Activated naive CD4-positive, alpha-beta T cell treated with anti-CD3 and anti-CD28 coated beads, Interleukin-2, amount 50 U/mL, for 16 hours (primary cell): ENCODE measurements at places on chromosomes 11 and 22.

- DNase-seq: no peak
Observed at GRCh38 chr11:80613655-80614054, 1172.8 kb upstream of the TENM4 start.

DNA sequence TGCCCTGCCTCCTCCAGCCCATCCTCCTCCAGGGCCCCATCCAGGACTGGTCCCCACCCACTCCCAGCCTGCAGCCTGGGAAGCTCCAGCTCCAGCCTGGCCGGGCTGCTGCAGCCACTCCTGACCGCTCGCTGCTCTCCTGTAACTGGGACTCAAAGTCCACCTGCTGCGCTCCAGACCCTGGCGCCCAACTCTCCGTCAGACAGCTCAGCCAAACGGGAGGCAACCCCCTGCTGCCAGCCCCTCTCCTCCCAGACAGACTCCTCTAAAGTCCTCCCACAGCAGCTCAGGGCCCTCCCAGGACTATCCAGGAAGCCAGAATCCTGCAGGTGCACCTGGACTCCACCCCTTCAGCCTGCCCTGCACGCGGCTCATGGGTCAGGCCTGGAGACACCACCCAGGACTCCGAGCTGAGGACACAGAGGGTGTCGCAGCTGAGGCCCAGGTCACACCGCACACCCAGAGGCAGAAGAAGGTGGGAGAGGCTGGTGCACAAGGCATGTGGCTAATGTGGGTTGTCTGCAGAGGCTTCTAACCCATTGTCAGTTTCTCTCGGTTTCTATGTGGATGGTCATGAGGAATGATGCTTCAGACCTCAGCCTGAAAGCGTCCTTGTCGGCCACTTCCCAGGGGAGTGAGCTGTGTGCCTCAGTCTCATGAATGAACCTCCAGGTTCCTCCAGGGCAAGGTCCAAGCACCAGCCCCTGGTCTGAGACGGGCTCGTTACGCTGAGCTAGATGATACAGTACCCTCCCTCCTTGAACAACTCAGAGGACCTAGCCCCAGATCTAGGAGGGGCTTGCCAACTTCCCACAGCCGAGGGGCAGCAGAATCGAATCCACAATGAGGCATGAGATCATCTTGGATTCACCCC lies 1514.8 kb downstream of the TBC1D22A start:
- DNase-seq: no peak

DNA sequence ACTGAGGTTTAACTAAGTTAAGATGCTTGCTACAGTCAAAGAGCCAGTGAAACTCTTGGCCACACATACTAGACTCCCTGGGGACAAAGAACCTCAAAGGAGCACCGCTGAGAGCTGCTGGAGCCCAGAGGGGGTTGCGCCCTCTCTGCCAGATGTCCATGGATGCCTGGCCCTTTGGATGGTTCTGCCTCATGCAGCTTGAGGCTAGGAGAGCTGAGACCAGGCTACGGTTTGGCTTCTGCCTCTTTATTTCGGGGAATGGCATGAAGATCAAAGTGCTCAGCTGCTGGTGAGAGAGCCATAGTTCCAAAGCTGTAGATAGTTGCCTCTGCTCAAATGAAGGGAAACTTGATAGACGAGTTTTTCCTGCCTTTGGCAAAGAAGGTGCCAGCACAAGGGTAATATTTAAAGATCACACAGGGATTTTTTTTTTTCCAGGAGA lies 43.0 kb downstream of the RASSF10 start:
- DNase-seq: no peak

DNA sequence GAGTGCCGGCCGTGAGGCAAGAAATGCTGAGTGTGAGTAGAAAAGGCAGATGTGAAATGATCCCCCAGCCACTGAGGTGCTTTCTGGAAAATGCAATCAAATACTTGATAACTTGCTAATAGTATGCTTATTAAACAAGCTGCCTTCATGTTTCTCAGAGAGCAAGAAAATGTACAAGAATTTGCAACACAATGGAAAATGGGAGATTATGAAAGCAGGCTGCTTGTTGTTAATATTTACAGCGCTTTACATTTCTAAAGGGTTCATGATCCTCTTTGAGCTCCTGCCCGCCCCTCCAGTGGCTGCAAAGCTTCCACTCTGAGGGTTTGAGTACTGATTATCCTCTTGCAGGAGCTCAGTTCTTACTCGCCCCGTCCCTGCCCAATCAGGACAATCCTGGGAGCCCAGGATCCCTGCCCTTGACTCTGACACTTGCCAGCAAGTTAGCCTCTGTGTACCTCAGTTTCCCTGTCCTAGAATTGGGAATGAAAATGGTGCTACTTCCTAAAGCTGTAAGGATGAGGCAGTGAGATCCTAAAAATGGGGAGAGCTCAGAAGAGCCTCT lies 645.1 kb downstream of the TBC1D22A start:
- DNase-seq: no peak

DNA sequence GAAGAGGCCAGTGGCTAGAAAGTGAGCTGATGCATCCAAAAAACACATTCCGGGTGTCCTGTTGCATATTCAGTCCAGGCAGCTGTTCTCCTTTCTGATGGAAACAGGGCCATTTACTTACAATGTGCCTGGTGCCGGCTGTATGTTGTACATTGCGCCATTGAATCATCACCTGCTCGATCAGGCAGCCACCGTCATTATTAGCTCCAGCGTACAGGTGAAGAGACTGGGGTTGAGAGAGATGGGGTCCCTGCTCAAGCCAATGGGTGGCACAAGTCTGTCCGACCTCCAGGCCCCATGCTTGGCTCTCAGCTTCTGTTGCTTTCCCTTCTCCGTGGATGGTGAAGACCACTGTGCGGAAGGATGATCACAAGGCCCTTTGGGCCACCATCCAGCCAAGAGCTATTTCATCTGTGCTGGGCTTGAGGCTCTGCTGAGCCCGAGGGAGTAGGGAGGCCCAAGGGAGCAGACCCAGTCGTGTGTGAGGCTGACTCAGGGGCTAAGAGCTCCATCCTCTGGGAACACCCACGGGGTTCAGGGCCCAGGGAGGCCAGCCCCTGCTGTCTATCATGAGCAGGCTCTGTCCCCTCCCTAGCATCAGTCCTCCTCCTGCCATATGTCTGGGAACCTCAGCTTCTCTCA lies 20.7 kb upstream of the EMID1 start:
- no peak for DNase-seq

- no peak for DNase-seq
Observed at GRCh38 chr11:118690553-118691304, 11.3 kb upstream of the TREH start.

DNA sequence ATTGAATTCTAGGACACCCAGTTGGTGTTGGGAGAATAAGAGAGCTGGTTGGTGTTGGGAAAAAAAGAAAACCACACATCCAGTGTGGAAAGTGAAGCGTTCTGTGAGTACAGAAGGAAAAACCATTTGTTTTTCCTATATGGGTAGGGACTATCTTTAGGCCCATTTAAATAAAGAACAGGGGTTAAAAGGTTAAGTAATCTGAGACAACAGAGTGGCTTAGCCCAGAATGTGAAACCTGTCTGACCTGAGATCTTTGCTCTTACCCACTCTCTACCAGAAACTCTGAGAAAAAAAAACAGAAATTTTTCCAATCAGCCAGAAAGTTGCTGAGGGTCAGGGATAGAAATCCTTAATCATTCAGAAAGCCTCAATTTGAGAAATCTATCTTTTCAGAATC lies 59.8 kb upstream of the LRRC55 start:
- DNase-seq: no peak
